ENCODE measurements at places on chromosomes 12 and 14.

- no peak for DNase-seq
Measured at GRCh38 chr12:110869026-110869425, 22.2 kb downstream of the CCDC63 start.

DNA sequence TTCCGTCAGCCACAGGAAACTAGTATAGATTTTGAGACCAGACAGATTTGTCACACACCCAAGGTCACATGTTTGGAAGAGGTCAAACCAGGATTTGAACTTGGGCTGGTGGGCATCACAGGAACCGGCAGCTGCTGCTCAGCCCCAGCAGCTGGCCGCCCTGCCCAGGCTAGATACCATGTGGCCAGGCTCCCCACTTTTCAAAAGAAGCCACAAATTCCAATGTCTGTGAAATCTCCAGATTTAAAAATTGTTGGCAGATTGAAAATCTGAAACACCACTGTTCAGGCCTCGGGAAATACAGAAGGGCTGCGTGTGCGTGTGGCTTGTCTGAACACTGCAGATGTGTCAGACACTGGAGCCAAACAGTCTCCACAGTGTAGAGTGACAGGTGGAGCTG is 30.4 kb downstream of the MMAB start:
- no peak for DNase-seq

DNA sequence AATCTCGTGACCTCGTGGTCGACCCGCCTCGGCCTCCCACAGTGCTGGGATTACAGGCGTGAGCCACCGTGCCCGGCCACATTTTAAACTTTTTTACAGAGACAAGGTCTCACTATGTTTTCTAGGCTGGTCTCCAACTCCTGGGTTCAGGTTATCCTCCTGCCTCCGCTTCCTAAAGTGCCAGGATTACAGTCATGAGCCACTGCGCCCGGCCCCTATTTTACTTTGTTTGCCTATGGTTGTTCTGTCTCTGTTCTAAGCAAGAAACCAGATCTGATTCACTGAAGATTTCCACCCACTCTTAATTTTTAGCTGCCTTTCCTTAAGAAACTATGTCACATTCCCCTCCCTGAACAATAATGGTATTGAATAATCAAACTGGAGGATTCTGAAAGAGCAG is 38.9 kb upstream of the PSEN1 start:
- DNase-seq = no peak

DNA sequence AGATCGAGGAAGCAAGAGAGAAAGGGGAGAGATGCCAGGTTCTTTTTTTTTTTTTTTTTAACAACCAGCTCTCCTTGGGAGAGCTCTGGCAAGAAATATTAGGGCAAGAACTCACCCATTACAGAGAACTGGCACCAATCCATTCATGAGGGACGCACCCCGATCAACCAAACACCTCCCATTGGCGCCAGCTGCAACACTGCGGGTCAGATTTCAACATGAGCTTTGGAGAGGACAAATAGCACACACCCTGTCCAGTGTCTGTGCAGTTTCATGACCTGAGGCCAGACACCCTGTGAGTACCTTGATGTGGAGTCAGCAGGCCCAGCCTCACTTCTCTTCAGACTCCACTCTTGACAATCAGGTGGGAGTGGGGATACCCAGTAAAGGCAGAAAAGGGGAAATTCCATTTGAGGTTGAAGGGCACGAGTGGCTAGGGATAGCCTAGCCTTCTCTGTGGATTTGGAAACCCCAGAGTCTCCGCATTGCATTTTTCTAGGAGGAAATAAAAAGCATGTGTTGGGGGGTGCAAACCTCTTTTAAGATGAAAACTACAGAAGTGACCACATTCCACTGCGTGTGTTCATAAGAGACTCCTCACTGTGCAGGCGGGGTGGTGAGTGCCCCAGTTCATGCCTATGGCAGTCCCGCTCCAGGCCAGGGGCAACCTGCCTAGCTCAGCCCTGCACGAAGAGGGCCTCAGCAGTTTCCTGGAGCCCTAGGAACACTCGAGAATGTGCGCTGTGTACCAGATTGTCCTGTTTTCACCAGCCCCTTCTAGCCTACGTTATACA is 42.4 kb upstream of the GPATCH2L start:
- DNase-seq = no peak

- DNase-seq = no peak
Measured at GRCh38 chr12:7624478-7624877, 41.2 kb downstream of the APOBEC1 start.

- no peak for DNase-seq
Measured at GRCh38 chr12:131223791-131224225, 270.1 kb downstream of the ADGRD1 start.

DNA sequence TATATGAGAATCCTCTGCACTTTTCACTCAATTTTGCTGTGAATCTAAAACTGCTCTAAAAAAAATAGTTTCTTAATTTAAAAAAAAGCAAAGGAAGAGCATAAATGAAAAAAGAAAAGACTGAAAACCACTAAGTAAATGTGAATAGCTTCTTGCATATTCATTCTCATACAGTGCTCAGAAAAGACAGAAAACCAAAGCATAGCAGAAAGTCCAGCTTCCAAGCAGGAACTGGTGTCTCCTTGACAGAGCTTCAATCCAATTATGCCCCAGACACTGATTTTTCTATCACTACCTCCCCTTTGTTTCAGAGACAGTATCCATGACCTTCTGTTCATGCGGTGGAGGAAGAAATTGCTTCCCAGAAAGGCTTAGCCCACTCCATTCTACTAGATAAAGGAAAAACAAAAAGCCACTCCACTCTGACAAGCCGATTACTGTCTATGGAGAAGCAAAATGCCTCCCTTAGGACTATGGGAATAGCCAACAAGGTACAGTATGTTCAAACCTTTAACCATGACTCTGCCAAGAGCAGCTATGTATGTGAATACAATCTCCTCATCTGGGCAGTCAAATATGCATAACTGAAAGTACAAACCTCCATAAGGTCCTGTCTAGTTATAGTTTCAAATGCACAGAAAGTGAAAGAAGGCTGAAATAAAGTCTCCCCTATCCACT is 40.6 kb downstream of the ATF7 start:
- DNase-seq = no peak

DNA sequence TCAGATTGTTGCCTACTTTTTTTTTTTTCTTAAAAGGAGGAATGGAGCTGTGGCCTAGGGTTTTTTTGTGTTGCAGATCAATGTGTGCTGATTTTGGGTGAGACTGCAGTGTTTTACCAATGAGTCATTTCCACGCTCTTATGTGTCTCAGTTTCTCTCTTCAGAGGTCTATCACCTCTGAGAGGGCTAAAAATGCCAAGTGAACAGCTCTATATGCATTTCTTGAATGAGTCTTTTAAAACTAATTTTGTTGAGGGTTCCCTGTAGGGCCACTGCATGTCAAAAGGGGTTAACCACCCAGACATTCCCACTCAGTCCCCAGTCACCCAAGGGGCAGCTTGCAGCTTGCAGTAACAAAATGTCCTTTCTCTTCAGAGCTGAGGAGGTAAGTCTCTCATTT is 24.3 kb upstream of the GLIPR1L2 start:
- no peak for DNase-seq

DNA sequence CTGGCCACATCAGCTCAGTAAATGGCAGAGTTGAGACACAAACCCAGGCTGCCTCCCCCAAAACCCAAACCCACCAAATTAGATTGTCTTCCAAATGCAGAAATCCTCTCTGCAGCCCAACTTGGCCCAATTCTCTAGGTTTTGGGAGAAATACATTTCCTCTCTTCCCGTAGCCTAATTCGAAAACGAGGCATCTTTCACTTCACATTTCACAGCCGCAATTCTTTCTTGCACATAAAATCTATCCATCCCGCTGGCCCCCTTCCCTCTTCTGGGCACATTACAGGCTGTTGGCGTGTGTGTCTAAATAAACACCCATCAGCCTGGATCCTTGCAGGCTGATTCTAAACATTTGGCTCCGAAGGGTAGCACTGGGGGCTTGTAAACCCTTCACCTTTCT is 83.8 kb upstream of the VRK1 start:
- DNase-seq = no peak

- DNase-seq = no peak
Measured at GRCh38 chr12:45509187-45509586, 220.3 kb upstream of the ARID2 start.

DNA sequence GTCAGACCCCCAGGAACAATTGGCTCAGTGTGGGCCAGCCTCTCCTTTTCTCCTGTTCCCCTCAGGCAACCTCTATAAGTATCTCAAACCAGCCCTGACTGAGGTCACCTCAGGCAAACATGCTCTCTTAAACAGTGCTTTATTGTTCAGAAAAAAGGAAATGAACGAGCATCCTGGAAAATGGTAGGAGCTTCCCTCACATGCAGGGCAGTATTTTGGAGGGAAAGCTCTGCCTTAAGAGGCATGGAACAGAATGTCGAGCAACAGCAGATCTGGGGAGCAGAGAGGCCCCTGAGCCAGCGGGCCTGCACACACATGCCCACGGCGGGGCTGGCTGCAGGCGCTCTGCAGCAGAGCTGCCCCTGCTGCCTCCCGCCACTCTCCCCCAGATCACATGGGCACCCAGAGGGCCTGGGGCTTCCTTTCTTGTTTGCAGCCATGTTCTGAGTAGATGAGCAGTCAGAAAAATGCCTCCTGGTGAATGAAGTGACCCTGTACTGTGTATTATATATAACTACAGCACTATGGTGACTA is 42.0 kb downstream of the MOK start:
- no peak for DNase-seq

DNA sequence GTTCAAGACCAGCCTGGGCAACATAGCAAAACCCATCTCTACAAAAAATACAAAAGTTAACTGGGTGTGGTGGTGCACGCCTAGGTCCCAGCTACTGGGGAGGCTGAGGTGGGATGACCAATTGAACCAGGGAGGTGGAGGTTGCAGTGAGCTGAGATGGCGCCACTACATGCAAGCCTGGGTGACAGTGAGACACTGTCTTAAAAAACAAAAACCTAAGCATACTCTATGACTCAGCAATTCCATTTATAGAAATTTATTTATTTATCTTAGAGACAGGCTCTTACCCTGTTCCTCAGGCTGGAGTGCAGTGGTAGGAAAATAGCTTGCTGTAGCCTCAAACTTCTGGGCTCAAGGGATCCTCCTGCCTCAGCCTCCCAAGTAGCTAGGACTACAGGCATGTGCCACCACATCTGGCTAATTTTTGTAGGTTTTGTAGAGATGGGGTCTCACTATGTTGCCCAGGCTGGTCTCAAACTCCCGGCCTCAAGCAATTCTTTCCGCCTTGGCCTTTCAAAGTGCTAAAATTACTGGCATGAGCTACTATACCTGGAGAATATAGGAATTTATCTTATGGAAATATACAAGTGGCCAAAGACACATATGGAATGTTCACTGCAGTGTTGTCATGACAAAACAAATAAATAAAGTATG is 43.3 kb downstream of the NCKAP5L start:
- DNase-seq = no peak

GRCh38 chr12:96948782-96949181 is 41.7 kb downstream of the NEDD1 start:
- DNase-seq = no peak

DNA sequence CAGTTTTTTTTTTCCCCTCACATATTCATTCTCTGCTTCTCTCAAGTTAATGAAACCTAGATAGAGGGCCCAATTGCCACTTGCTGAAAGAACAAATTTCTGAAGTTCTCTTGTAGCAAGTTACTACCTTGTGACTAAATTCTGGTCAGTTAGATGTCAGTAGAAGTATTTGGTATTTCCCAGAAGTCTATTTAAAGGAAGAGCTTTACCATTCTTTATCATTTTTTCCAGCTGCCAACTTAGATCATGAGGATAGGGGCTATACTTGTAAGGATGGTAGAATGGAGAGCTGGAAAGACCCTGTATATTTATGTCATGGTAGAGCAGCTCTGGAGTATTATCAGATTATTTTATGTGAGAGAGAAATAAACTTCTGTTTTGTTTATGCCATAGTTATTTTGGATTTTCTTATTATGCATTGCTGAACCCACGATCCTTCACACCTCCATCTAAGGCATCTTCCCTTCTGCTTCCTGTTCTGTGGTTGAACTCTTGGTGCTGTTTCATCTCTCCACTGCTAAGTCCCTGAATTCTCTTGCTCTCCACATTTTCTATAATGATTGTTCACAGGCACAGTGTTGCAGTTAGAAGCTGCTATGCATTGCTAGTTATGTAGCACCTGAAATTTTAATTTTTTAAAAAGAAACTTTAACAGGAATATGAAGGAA is 25.9 kb downstream of the FUT8 start:
- DNase-seq = no peak

DNA sequence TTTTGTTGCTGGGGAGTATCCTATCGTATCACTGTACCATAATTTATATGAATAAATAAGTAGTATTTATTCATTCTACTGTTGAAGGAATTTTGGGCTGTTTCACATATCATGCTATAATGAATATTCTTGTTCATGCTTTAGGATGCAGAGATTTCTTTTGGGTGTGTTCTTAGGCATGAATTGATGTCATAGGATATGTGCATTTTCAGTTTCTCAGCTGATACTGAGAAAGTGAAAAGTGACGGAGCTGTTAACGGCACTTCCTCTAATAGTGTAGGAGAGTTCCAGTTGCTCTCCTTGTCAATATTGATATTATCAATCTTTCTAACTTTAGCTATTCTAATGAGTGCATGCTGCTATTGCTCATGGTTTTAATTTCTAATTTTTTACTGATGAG is 23.2 kb upstream of the SDR39U1 start:
- no peak for DNase-seq

GRCh38 chr12:45124485-45125155 is 73.7 kb upstream of the DBX2 start:
- no peak for DNase-seq

DNA sequence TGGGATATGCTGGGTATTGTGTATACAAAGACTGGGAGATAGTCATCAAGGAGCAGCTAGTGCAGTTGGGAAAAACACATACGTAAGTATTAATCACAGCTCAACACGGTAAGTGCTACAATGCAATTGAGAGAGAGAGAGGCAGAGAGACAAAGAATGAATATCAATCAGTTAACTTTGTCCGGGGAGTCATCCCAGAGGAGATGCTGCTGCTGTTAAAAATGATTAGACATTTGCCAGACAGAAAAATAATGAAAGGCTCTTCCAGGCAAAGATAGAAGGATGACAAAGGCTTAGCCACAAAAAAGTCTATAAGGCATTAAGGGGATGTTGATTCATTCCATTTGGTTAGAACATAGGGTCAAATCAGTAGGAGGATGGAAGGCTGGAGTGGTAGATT is 45.1 kb downstream of the AKAP6 start:
- DNase-seq = no peak

- no peak for DNase-seq
Measured at GRCh38 chr12:47758584-47758833, 171 bp downstream of the RAPGEF3 start.

GRCh38 chr12:50110762-50111351 is 1.2 kb upstream of the COX14 start:
- DNase-seq = no peak

DNA sequence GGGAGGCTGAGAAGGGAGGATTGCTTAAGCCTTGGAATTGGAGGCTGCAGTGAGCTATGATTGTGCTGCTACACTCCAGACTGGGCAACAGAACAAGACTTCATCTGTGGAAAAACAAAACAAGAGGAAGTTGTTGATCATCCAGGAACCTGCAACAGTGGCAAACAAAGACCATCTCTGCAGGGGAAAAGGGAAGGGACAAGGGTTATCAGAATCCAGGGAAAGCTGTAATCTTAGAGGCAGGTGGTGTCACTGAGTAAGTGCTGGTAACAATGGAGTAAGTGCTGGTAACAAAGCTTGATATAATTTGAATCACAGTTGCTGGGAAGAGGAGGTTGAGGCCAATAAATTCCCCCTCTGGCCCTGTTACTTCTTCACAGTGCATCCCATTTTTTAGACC is 27.5 kb upstream of the DCN start:
- no peak for DNase-seq

- no peak for DNase-seq
Measured at GRCh38 chr12:89347325-89347829, 4.9 kb downstream of the DUSP6 start.

- DNase-seq = peak; percentile 67
Measured at GRCh38 chr12:120534703-120535655, 823 bp downstream of the RNF10 start.
